ENCODE measurements at places on chromosomes 11 and 22.

DNA sequence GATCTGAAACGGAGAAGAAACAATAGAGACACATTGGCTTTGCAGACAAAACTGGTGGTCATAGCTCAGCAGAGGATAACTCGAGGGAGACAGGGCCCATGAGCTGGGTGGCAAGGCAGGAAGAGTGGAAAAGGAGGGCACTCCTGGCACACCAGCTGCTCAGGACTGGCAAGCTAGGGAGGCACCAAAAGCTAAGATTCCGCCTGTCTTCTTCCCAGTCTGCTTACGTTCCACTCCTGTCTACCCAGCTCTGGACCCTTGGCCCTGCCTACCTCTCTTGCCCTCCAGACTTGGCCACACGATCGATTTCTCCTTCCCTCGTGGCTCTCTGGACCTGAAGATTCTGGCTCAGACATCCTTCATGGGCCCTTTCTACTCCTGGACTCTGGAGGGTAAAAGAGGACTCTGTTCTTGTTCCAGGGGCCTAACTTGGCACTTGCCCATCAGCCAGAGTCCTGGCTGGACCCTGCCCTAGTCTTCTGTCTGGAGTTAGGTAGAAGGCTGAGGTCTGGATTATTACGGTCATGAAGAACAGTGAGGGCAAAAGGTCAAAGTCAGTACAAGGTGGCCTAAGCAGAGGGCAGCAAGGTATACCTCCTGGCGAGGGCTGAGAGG, 115.2 kb upstream of the PITPNB start:
- no peak for DNase-seq

GRCh38 chr22:31972180-31972579, 27.8 kb downstream of the YWHAH start:
- DNase-seq: no peak

DNA sequence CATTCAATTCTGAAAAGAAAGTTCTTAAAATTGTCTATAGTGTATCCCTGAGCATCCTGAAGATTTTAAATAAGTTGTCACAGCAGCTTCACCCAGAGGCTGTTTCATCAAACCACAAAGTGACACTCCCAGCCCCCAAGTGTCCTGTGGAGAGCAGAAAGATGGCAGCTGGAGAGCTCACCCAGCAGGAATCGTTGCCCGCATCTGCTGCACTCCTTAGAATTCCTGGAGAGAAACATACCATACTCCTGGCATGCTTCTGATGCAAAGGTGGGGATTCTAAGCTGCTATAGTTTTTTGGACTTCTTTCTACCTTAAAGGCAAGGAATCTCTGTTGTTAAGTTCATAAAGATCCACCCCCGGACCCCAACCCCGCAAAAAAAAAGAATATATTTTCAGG, 13.5 kb upstream of the CYB5R2 start:
- DNase-seq: no peak

DNA sequence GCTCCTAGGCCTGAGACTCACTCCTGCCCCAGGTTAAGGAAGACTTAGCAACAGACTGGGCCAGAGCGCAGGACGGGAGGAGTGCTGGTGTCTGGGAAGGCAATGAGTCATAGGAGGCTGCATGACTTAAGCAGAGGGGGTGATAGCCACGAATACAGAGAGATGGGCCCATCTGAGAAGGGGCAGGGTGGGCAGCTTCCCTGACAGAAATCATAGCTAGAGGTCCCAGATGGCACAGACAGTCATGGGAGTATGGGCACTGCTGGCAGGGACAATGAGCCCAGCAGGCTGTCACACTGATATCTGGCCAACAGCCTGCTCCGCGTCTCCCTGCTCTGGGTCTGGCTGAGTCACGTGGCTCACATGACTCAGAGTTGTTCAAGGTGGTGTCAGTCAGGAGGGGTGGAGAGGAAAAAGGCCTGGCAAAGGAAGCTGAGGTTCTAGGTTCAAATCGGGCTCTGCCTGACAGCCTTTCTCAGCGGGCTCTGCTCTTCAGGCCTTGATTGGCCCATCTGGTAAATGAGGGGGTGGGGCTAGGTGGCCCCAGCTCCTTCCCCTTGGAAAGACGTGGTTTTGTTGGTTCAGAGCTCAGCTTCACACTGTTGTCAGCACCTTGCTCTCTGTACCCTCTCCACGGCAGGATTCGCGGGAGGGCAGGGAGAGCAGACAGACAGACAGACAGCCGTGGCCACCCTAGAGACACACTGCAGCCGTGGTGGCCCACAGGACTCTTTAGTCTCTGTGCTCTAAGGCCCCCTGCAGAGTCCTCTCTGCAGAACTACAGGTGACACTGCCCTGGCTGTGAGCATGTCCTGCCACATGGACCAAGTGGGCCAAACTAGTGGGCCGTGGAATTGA, 47.8 kb downstream of the DBX1 start:
- no peak for DNase-seq

DNA sequence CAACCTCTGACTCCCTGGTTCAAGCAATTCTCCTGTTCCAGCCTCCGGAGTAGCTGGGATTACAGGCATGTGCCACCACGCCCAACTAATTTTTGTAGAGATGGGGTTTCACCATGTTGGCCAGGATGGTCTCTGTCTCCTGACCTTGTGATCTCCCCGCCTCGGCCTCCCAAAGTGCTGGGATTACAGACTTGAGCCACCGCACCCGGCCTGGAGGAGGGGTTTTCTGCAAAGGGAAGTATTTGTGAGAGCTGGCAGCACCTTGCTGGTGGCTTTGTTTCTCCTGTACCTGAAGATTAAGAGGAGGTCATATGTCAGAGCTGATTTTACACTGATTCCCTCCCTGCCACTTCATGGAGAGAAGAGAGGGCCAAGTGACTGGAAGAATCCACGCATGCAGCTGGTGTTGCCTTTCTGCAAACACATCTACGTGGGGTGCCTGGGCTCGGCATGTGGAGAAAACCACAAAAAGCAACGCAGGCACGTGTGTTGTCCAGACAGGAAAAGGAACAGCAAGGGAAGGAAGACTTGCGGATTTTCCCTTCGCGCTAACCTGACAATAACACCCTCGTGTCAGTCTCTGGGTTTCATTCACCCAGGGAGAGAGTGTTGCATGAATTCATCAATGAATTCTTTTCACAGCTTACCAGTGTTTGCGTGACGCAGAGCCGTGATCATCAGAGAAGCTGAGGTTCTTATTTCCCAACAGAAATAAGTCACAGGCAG, 61.9 kb downstream of the TSPAN18 start:
- DNase-seq: no peak

- DNase-seq: no peak
These were observed at the start of gene MCAT for GRCh38 chr22:43142880-43143562. Gene MCAT (minus strand): TSS chr22:43143398. CDS start chr22:43143348, 50 bp downstream.

GRCh38 chr11:93512949-93513667, 30.1 kb downstream of the SMCO4 start:
- no peak for DNase-seq

DNA sequence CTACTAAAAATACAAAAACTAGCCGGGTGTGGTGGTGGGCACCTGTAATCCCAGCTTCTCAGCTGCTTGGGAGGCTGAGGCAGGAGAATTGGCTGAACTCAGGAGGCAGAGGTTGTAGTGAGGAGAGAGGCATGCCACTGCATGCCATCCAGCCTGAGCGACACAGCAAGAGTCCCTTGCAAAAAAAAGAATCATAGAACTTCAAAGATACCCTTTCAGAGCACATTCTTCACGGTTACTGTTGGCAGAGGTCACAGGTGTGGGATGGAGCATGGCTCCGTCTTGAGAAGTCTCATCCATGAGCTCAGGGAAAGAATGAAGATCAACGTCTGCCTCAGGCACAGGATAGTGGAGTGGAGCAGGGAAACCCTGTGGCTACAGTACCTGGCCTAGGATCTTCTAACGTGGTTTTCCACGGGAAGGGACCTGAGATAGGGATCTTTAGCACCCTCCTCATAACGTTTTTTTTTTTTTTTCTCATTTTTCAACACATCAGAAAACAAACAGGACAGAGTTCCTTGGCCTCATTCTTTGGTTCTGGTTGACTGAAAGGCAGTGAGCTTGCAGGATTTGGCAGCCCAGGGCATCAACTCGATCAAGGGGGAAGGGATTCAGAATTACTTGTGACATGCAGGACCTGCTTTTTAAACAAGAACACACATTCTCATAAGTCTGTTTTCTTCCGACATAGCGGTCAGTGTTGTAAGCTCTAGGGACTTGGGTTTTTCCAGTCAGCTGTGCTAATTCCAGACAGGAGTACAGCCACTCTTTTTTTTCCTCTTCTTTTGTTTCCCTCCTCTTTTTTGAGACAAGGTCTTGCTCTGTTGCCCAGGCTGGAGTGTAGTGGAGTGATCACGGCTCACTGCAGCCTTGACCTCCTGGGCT, 22.8 kb downstream of the F2 start:
- DNase-seq: no peak

DNA sequence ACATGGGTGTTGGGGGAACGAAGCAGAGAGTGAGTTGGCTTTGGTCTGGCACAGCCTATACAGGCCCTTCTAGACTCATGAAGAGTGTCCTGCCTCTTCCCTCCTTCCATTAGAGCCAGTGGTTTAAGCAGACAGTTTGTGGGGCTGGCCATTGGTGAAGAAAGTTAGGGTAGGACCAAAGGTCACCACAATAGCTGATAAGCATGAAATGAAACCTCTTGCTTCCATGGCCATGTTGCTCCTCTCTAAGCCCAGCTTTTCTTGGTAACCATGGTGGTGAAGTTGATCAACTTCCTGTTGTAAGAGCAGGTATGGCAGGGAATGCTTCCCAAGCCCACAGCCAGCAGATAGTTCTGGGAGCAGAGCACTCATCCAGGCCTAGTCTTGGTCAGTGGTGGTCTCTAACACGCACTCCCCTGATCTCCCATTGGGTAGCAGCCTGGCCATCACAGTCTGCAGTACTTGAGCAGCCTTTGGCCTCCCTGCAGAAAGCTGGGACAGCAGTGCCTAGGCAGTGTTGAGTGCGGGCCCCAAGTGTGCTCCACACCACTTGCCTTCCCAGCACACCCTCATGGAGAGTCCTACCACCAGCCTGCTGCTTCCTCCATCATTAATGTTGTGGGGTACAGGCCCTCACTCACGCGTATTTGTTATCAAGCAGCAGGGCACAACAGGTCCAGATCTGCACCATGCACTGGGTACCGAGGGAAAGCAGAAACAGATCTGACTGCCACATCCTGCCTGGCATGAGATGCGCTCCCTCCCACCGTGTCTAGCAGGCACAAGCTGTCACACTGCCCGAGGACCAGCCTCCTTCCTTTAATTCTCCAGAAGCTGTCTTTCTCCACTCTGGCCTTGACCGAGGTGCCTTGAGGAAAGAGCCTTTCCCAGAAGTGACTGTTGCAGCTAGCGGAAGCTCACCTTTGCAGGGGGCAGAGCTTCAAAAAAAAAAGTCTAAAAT, 65.8 kb upstream of the SUSD2 start:
- DNase-seq: no peak

All from cortex of kidney (tissue), 1 donor.